ENCODE measurements at places on chromosomes 3 and 15. TPM values are rescaled to one million over a fixed set of nuclear protein-coding genes. Genes with fewer than 3 reads are reported as not detected.

Gene TEX55
- not detected for total RNA-seq

Gene PLA2G4B
- total RNA-seq, result 5.2 TPM

Gene DCBLD2
- 9.6 TPM for total RNA-seq

Gene DGKG
- total RNA-seq, result not detected

Gene PARP3
- total RNA-seq, result 6.5 TPM

Gene CEP70
- 17.7 TPM for total RNA-seq

Gene CHRM5
- not detected for total RNA-seq

Data from K562 (cell line).